ENCODE measurements at places on chromosomes 2 and 18.

GRCh38 chr18:60809937-60810336, 437.4 kb upstream of the MC4R start:
- no peak for DNase-seq

DNA sequence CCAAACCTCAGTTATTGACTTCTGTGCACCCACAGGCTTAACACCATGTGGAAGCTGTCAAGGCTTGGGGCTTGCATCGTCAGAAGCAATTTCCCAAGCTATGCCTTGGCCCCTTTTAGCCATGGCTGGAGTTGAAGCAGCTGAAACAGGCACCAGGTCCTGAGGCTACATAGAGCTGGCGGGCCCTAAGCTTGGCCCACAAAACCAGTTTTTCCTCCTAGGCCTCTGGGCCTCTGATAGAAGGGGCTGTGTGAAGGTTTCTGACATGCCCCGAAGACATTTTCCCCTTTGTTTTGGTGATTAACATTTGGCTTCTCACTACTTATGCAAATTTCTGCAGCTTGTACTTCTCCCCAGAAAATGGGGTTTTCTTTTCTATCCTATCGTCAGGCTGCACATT, 9.1 kb upstream of the TMX3 start:
- no peak for DNase-seq

DNA sequence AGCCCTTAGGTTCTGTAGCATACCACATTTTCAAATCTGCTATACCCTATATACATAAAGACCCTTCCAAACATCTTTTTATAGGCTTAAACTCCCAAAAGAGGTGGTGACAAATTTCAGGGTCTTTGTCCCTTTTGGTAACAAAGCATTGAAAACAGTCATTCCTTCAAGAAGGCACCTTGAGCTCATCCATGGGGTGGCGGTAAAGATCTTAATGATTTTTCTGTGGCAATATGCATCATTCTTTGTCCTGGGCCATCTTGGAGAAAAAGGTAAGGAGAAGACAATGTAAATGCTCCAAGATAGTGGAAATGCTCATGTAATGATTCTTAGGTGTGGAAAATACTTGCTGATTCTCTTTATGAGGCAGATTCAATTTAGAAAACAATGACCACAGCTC, 890.5 kb downstream of the CNTNAP5 start:
- no peak for DNase-seq

GRCh38 chr2:15841776-15842560, 98.4 kb upstream of the MYCN start:
- no peak for DNase-seq

DNA sequence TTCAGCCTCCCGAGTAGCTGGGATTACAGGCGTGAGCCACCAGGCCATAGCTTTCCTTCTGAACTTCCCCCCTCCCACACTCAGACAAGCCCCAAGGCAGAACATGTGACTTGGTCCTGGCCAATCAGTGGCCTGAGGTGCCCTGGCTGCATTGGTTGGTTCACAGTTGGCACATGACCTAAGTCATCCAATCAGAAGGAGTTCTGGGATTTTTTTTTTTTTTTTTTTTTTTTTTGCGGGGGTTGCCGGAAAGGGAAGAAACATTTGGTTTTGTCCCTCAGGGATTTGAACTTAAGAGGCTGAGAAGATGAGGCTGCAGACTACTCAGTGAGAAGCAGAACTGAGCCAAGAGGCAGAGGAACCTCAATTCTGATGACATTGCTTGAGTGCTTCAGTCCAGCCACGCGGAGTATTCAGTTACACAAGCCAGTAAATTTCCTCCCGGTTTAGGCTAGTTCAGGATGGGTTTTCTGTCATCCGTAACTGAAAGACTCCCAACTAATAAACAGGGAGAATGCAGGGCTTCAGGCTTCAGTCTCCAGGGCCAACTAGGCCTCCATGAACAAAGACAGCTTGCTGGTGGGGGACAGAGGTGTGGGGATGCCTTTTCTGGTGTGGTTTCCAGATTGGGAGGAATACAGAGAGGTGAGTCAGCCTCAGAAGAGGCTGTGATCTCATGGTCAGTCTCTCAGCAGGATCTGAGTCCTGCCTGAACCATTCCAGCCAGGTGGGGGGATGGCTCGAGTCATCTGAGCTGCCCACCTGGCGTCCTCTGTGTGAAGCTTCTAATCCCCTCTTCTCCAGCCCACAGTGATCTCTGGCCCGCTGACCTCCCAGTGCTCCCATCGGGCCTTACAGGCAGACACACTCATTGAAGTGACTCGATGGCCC, 9.2 kb downstream of the PTMA start:
- DNase-seq = no peak
